Brain (organoid and tissue), 16 donors: ENCODE measurements at places on chromosomes 12 and 14. TPM values are rescaled to one million over a fixed set of nuclear protein-coding genes. Genes with fewer than 3 reads are reported as not detected.
A peak's percentile ranks its signal among the peaks of the same experiment; 100 is the strongest.

CLEC6A gene
- not detected for polyA plus RNA-seq

GPRC5A gene
- 0.24 TPM for polyA plus RNA-seq

C3AR1 gene
- 4.1 TPM for polyA plus RNA-seq

PMCH gene
- not detected for polyA plus RNA-seq

- no peak for DNase-seq
Measured at GRCh38 chr12:48981757-48982157, 3.6 kb downstream of the WNT1 start.

- DNase-seq, result peak; percentile 91
Measured at GRCh38 chr14:52695481-52696091, at the start of gene ERO1A. ERO1A (minus strand) TSS chr14:52695558; CDS start chr14:52695481, 77 bp downstream.

DNA sequence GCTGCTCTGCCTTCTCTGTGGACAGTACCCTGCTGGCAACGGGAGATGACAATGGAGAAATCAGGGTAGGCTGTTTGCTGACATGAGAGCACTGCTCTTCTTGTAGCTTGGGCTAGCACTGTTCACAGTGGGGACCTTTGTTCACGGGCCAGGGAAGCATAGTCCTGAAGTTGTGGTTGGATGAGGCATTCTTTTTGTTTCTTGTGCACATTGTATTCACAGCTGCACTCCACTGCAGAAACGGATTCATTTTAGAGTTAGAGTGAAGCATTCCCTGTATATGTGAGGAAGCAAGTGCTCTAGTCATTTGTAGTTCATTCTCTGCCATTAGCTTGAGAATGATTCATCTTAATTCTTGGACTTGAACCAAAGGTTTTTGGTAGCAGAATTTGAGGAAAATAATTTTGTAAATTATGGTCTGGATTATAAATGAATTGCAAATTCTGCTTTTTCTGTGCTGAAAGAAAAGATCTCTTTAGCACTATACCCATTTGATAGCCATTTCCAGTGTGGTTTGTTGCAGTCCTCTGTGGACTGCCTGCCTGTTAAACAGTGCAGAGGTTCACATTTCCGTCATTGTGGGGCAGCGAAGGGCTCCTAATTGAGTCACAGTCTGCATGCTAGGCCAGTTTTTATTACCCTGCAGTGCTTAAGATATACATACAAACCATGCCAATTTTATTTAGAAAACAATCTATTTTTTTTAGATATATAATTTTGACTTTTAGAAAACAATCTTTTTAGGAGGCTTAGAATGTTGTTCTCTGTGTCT, 80.6 kb downstream of the APAF1 start:
- DNase-seq, result peak; percentile 62

DNA sequence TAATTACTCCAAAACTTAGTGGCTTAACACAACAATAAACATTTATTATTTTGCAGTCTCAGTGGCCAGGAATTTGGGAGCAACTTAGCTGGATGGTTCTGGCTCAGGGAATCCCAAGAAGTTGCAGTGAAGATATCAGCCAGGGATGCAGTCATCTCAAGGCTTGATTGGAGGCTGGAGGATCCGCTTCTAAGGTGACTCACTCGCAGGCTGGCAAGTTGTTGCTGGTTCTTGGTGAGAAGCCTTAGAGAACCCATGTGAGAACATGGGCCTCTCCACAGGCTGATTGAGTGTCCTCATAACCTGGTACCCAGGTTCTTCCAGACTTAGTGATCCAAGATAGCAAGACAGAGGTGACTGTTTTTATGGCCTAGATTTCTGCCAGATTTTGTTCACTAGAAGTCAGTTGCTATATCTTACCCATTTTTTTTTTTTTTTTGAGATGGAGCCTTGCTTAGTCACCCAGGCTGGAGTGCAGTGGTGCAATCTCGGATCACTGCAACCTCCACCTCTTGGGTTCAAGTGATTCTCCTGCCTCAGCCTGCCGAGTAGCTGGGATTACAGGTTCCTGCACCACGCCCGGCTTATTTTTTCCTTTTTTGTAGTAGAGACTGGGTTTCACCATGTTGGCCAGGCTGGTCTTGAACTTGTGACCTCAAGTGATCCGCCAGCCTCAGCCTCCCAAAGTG, 32.5 kb downstream of the BRMS1L start:
- DNase-seq, result no peak

GRCh38 chr14:63517354-63517753, 25.8 kb downstream of the PPP2R5E start:
- DNase-seq, result no peak

DNA sequence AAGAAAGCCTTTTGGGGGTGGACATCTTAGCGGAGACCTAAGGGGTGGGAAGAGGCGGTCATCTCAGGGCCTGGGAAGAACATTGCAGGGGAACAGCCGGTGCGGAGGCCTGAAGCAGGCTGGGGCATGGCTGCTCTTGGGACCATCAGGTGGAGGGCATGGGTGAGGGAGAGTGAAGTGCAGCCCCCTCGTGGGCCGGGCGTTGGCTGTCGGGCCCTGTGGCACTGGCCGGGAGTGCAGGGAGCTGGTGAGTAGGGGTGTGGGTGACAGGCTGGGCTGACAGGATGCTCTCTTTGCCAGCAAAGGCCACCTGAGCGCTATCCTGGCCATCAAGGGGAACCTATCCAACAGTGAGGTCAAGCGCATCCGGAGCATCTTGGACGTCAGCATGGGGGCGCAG, 11.7 kb downstream of the TNFAIP2 start:
- no peak for DNase-seq

- no peak for DNase-seq
Measured at GRCh38 chr12:122028905-122029560, 7.3 kb downstream of the BCL7A start.

DNA sequence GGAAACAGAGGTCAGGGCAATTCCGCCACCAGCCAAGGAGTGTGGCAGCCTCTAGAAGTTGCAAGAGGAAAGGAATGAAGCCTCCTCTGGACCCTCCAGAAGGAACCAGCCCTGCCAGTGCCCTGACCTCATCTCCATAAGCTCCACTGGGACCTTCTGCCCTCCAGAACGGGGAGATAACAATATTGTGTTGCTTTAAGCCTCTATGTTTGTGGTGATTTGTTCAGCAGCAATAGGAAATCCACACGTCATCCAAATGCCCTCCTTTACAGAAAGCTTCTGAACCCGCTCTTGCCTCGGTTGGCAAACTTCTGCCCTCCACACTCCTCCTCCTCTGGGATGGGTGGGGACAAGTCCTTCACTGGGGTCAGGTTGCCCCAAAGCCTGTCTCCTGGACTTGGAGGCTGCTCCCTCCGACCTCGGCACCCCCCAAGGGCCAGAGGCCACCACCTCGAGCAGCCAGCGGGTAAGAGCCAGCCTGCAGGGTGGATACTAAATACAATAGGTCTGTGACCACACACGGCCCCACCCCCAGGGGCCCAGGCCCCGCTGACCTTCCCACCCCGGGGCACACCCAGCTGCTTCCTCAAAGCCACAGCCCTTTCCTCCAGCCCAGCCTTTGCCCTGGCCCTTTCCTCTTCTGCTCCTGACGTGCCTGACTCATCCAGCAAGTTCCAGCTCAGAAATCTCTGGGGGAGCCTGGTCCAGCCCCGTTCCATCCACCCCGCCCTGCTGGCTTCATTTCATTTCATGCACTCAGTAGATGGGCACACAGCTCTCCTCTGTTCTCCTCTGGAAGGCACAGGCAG, 58.7 kb upstream of the NCOR2 start:
- no peak for DNase-seq

DNA sequence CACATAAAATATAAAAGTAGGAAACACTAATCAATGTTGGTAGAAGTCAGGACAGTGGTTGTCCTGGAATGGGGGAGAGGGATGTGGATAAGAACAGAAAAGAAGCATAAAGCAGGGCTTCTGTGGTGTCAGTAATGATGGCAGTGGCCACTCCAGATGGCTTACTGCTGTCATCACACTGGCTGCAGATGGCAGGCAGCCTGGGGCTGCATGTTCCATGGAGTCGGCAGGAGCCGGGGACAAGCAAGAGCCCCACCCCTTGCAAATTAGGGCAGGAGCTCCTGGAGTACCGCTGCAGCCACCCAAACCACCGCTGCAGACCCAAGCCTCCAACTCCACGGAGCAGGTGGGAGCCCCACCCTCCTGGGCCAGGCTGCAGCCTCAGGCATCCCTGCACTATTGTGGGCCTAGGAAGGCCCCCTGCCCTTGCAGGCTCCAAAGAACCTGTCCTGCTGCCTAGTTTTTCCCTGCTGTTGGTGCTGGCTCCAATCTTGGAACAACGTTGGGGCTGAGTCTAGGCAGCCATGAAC, 28.8 kb upstream of the SLC5A8 start:
- peak; percentile 65 for DNase-seq
